Activated CD8-positive, alpha-beta memory T cell treated with anti-CD3 and anti-CD28 coated beads, Interleukin-2, amount 10 ng/mL, durations not matched to agents 7 days and 5 days (primary cell): ENCODE measurements at places on chromosomes 12 and 14. TPM values are rescaled to one million over a fixed set of nuclear protein-coding genes. Genes with fewer than 3 reads are reported as not detected.
A peak's percentile ranks its signal among the peaks of the same experiment; 100 is the strongest.

DNA sequence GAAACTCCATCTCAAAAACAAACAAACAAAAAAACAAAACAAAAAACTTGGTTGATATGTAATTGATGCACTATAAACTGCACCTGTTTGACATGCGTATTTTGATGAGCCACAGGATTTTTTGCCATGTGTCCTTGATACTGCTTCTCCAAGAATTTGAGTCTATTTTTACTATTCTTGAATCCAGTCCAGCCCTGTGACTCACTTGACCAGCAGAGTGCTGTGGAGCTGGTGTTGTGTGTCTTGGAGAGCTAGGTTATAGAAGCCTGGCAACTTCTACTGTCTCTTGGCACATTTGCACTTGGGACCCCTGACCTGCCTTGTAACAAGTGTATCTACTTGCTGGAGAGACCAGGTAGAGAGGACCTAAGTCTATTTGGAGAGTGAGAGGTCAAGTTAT lies 52.0 kb downstream of the KLRG1 start:
- no peak for DNase-seq
- H3K4me1 ChIP-seq: peaks cover 11% of the 10 kb centered on the region
- no peak overlapping the region for H3K27ac ChIP-seq
- no peaks in the 10 kb centered on the region for H3K36me3 ChIP-seq
- H3K27me3 ChIP-seq: peaks cover 13% of the 10 kb centered on the region

- H3K27me3 ChIP-seq: peaks cover 7% of the 10 kb centered on the region
- no peak overlapping the region for H3K4me3 ChIP-seq
- H3K27ac ChIP-seq: no peak overlapping the region
- DNase-seq: no peak
- H3K4me1 ChIP-seq: peaks cover 4% of the 10 kb centered on the region
Observed at GRCh38 chr12:80230068-80230467, 130.7 kb downstream of the OTOGL start.

DNA sequence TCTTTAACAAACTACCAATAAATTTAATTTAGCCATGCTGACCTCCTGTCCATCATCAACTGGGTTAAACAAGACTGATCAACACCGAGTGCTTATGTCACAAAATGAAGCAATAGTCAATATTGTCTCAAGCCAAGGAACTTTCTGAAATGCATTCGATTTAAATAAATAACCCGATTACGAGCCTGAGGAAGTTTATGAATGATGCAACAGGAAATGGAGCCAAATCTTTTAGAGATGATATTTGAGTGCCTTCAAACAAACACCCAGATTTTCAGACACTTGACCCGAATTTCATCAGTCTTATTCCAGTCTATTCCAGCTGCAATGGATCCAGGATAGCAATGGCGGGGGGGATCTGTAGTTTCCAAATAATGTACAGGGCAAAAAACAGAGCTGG lies 27.9 kb downstream of the FAR2 start:
- no peaks in the 10 kb centered on the region for H3K36me3 ChIP-seq
- no peaks in the 10 kb centered on the region for H3K4me1 ChIP-seq
- no peaks in the 10 kb centered on the region for H3K27me3 ChIP-seq

DNA sequence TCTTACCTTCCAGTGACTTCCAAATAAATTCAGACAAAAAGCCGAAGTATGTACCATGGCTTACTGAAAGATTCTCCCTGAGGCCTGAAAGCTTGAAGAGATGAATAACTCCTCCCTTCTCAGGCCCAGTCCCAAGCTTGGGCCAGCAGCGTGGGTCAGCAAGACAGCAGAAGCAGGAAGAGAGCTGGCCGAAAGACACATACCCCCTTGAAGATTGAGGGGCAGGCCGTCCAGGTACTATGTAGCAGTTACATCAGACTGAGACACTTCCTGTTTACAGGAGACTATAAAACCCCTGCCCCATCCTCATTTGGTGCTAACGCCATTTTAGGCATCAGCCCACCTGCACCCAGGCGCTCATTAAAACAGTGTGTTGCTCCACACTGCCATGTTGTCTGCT lies 15.0 kb downstream of the NDUFA12 start:
- H3K27me3 ChIP-seq: no peaks in the 10 kb centered on the region
- DNase-seq: no peak
- H3K4me3 ChIP-seq: no peak overlapping the region

- H3K4me3 ChIP-seq: no peak overlapping the region
- H3K4me1 ChIP-seq: peaks cover 4% of the 10 kb centered on the region
- H3K27me3 ChIP-seq: peaks cover 40% of the 10 kb centered on the region
- no peak overlapping the region for H3K27ac ChIP-seq
- DNase-seq: no peak
- no peaks in the 10 kb centered on the region for H3K36me3 ChIP-seq
Observed at GRCh38 chr12:13130981-13131380, 27.5 kb upstream of the GSG1 start.

DNA sequence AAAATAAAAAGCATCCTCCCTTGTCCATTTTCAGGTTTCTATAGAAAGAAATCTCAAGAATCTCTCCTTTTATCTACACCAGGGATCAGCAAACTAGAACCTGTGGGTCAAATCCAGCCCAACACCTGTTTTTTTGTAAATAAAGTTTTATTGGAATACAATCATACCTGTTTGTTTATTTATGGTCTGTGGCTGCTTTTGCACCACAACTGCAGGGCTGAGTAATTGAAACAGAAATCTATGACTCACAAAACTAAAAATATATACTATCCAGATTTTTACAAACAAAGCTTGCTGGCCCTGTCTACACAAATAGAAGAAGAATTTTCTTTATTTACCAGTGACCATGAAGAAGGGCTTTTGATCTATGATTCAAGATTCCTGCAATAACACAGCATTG lies 95.1 kb upstream of the COCH start:
- H3K27me3 ChIP-seq: peaks cover 19% of the 10 kb centered on the region
- no peak overlapping the region for H3K4me3 ChIP-seq
- DNase-seq: no peak
- H3K4me1 ChIP-seq: peaks cover 1% of the 10 kb centered on the region
- H3K27ac ChIP-seq: no peak overlapping the region

GRCh38 chr14:74965486-74966153 lies 10.2 kb upstream of the PGF start:
- no peak overlapping the region for H3K27ac ChIP-seq
- H3K4me1 ChIP-seq: peaks cover 5% of the 10 kb centered on the region
- no peaks in the 10 kb centered on the region for H3K36me3 ChIP-seq
- no peak overlapping the region for H3K4me3 ChIP-seq

DNA sequence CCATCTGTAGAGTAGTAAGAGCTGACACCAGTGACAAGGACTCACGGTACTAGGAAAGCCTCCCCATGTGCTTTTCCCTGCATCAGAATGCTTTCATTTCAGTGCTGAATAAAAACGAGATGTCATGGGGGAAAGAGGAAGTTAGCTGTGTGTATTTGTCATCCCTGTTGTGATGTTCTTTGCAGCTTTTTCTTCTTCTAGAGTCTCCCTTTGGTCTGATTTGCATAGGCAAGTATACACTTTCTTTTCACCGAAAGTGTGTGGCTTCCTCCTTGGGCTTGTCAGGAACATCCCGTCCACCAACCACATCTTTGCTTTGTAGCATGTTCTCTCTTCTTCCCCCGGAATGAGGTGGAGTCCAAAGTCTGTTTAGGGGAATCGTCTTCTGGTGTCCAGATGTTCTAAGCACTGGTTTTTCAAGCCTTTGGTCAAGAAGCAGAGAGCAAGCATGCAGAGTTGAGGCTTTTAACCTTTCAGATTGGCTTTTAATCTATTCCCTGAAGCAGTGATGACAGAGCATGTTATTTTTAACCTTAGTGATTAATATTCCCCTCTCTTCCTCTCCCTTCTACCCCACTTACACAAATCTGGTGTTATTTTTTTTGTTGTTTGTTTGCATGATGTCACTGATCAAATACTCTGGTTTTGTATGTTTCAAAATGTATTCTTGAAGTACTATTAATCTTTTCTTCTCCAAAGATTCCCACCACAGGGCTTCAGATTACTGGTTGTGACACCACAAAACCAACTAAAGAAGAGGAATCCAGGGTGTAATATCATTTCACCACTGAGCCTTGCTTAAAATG lies 163.4 kb downstream of the SAMD4A start:
- peak; percentile 67 for DNase-seq
- H3K36me3 ChIP-seq: no peaks in the 10 kb centered on the region
- peaks cover 63% of the 10 kb centered on the region for H3K27me3 ChIP-seq
- peaks cover 29% of the 10 kb centered on the region for H3K4me1 ChIP-seq
- peak overlapping the region; percentile 29 for H3K4me3 ChIP-seq

DNA sequence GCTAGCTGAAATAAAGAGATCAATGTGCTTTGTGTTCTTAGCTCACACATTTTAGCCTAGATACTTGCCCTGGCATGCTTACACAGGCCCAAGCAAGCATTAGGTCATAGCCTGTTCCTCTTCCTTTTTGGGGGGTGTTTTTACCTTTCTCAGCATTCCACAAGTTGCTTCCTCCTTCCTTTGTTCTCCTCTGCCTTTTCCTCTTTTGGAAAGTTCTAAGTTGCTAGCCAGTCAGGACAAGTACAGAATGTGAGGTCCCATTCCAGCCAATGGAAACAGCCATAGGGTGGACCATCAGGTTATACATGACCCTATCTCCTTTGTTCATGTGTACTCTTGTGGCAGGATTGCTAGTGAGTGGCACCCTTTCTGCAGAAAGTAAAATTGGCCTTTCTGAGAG lies 154.9 kb downstream of the RASSF9 start:
- no peak for DNase-seq
- no peaks in the 10 kb centered on the region for H3K27me3 ChIP-seq
- H3K4me3 ChIP-seq: no peak overlapping the region
- no peaks in the 10 kb centered on the region for H3K4me1 ChIP-seq

DNA sequence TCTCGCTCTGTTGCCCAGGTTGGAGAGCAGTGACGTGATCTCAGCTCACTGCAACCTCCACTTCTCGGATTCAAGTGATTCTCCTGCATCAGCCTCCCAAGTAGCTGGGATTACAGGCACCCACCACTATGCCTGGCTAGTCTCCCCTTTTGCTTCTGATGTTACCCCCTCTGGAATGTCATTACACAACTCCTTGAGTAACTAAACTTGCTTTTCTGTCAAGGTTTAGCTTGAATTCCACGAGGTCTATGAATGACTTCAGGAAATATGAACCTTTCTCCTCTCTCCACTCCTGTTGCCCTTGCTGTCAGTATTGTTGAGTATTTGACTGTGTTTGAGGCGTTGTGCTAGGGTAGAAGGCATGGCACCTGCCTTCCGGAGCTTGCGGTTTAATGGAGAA lies 16.8 kb upstream of the RTRAF start:
- no peak overlapping the region for H3K4me3 ChIP-seq
- peaks cover 15% of the 10 kb centered on the region for H3K36me3 ChIP-seq
- DNase-seq: no peak
- H3K4me1 ChIP-seq: no peaks in the 10 kb centered on the region
- H3K27ac ChIP-seq: no peak overlapping the region

DNA sequence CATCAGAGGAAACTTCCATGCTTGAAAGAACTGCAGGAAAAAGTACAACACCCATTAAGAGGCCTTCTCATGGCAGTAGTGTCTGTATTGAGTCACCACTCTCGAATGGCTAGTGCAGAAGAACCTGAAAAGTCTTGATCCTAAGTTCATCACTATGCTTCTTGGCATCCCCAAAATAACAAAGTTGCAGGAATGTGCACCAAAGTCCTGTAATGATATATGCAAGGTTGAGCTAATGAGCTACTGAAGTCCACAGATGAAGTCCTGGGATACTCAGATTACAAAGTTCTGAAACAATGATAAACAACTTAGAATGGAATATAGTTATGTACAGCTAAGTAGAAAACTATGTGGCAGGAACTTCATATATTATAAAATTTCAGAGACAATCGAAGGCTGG lies 545.4 kb downstream of the FOXG1 start:
- no peak overlapping the region for H3K4me3 ChIP-seq
- no peak for DNase-seq
- H3K27ac ChIP-seq: no peak overlapping the region
- H3K27me3 ChIP-seq: no peaks in the 10 kb centered on the region

DNA sequence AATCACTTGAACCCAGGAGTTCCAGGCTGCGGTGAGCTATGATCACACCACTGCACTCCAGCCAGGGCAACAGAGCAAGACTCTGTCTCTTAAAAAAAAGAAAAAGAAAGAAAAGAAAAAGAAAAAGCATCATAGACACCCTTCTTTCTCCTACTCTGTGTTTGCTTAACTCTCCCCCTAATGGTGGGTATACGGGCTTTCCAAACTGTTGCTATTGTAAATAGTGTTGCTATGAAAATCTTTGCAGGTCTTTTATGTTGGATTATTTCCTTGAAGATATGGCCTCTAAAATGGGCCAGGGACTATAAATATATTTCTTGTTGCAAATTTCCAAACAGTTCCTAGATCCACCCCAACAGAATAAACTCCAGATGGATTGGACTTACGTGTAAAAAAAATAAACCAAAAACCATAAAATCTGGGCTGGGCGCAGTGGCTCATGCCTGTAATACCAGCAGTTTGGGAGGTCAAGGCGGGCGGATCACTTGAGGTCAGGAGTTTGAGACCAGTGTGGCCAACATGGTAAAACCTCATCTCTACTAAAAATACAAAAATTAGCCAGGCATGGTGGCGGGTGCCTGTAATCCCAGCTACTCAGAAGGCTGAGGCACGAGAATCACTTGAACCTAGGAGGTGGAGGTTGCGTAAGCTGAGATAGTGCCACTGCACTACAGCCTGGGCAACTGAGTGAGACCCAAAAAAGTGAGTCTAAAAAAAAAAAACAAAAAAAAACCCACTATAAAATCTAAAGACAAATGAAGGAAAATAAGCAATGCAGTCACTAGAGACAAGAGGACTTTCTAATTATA lies 25.9 kb downstream of the NFKBIA start:
- no peaks in the 10 kb centered on the region for H3K4me1 ChIP-seq
- no peaks in the 10 kb centered on the region for H3K27me3 ChIP-seq
- H3K27ac ChIP-seq: no peak overlapping the region
- H3K36me3 ChIP-seq: no peaks in the 10 kb centered on the region
- H3K4me3 ChIP-seq: no peak overlapping the region
- no peak for DNase-seq

- H3K27ac ChIP-seq: no peak overlapping the region
- peaks cover 10% of the 10 kb centered on the region for H3K27me3 ChIP-seq
- no peaks in the 10 kb centered on the region for H3K36me3 ChIP-seq
- DNase-seq: no peak
- H3K4me3 ChIP-seq: no peak overlapping the region
Observed at GRCh38 chr12:51749986-51750317, 98.6 kb downstream of the FIGNL2 start.

DNA sequence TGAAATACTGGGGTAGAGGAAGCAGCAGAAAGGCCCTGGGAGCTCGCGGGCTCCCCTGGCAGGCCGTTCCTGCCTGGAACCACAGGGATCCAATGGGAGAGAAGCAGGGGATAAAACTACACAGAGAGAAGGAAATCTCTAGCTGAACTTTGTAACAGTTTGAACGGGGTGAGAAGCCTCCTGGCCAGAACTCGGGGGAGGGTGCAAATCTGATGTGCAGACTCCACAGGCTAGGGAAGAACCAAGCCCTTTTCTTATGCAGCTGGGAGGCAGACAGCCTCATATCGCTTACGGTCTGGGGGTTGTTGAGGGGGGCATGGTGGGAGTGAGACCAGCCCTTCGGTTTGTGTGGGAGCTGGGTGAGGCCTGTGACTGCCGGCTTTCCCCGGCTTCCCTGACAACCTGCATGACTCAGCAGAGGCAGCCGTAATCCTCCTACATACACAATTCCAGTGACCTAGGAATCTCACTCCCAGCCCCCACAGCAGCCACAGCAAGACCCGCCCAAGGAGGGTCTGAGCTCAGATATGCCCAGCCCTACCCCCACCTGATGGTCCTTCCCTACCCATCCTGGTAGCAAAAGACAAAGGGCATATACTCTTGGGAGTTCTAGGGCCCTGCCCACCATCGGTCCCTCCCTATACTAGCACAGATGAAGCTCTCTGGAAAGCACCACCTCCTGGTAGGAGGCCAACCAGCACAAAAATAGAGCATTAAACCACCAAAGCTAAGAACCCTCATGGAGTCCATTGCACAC lies 143.0 kb downstream of the TMTC1 start:
- H3K4me1 ChIP-seq: no peaks in the 10 kb centered on the region
- no peaks in the 10 kb centered on the region for H3K36me3 ChIP-seq
- no peak overlapping the region for H3K27ac ChIP-seq
- H3K27me3 ChIP-seq: no peaks in the 10 kb centered on the region

VRK1 gene
- 78.1 TPM for total RNA-seq

KRT77 gene
- total RNA-seq: not detected

BMAL2 gene
- total RNA-seq: 38.4 TPM
